ENCODE measurements at places on chromosomes 12 and 14.

DNA sequence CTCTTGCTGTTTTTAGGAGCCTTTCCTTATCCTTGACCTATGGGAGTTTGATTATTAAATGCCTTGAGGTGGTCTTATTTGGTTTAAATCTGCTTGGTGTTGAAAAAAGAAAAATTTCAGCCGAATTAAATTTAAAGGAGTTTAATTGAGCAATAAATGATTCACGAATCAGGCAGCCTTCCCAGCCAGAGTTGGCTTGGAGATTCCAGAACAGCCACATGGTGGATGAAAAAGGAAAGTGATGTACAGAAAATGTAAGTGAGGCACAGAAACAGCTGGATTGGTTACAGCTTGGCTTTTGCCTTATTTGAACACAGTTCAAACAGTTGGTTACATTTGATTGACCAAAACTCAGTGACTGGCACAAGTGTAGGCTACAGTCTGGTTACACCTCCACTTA is 69.7 kb downstream of the WASHC3 start:
- no peak overlapping the region for H3K4me3 ChIP-seq
- H3K27ac ChIP-seq, result no peak overlapping the region
- no peak for DNase-seq
- H3K36me3 ChIP-seq, result no peaks in the 10 kb centered on the region

DNA sequence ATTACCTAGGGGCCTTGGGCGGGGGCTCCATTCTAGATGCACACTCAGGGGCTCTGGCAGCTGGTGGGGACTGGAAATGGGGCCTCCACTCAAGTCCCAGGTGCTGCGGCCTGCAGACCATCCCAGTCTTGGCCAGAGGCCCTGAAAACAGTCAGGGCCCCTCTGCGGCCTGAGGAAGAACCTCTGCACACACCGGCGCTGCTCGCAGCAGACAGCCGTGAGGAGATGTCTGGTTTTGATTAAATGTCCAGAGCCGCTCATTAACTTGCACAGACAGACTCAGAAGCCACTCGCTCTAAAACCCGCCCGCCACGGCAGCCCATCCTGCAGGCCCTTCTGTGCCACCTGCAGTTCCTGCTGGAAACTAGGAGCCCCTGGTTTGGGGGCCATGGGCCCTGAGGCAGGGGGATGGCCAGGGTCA is 36.4 kb upstream of the NCOR2 start:
- peaks cover 3% of the 10 kb centered on the region for H3K4me1 ChIP-seq
- no peaks in the 10 kb centered on the region for H3K27me3 ChIP-seq
- H3K36me3 ChIP-seq, result no peaks in the 10 kb centered on the region
- DNase-seq, result no peak

DNA sequence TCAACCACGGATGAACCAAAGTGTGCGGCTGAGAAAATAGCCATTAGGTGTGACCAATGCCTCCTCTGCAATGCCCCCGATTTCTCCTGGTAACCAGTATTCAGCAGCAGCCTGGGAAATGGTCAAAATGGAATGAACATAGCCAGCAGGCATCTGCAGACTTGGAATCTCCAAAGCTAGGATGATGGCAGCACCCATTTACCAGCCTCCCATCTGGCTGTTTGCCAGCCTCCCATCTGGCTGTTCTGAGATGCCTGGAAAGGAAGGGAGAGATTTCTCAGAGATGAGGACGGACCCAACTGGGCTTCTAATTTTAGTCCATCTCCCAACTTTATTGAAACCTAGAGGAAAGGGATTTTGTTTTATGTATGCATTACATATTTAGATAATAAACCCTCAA is 16.2 kb downstream of the CLMN start:
- no peaks in the 10 kb centered on the region for H3K4me1 ChIP-seq
- H3K27ac ChIP-seq, result no peak overlapping the region
- H3K4me3 ChIP-seq, result no peak overlapping the region

DNA sequence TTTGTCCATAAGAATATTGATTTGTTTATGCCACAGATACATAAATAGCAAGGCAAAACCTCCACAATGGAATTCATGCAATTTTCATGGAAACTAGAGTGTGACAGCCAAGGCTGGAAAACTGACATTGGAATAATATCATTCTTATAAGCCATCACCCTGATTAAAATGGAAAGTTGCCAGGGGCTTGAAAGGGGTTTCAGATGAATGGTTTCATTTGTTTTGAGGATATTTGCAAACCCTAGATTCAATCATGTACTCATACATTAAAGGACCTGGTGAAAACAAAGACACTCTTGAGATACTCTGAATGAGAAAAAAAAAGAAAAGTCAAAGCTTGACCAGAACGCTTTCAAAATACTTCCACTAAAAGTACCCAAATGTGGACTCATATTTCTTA is 205.7 kb downstream of the DIO2 start:
- no peaks in the 10 kb centered on the region for H3K4me1 ChIP-seq
- no peaks in the 10 kb centered on the region for H3K27me3 ChIP-seq
- no peak for DNase-seq

GRCh38 chr12:23356927-23357708 is 592.4 kb downstream of the SOX5 start:
- no peak for DNase-seq
- no peak overlapping the region for H3K4me3 ChIP-seq
- peaks cover 35% of the 10 kb centered on the region for H3K4me1 ChIP-seq
- H3K27ac ChIP-seq, result peak overlapping the region; percentile 85
- no peaks in the 10 kb centered on the region for H3K36me3 ChIP-seq
- no peaks in the 10 kb centered on the region for H3K27me3 ChIP-seq

DNA sequence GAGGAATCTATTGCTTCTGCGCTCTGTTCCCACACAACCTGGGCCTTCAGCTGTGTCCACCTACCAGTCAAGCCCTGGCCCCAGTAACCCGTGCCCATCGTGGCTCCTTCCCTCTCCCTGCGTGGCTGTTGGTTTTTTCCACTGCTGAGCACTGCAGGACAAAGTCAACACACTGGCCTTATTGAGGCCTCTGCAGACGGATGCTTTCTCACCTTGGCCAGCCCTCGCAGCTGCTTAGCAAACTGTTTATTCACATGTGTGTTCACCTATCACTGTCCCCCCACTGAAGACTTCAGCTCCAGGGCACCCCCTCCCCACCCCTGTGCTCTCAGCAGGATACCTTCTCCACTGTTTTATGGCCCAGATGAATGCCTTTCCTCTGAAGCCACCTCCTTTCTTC is 12.8 kb upstream of the GPX2 start:
- peaks cover 3% of the 10 kb centered on the region for H3K4me1 ChIP-seq
- H3K4me3 ChIP-seq, result no peak overlapping the region
- H3K27ac ChIP-seq, result no peak overlapping the region
- H3K27me3 ChIP-seq, result no peaks in the 10 kb centered on the region

GRCh38 chr14:61578745-61579144 is 116.6 kb upstream of the HIF1A start:
- no peak overlapping the region for H3K27ac ChIP-seq
- H3K27me3 ChIP-seq, result no peaks in the 10 kb centered on the region
- H3K4me1 ChIP-seq, result no peaks in the 10 kb centered on the region
- no peak overlapping the region for H3K4me3 ChIP-seq
- DNase-seq, result no peak

- no peaks in the 10 kb centered on the region for H3K36me3 ChIP-seq
- no peak for DNase-seq
- no peak overlapping the region for H3K27ac ChIP-seq
- H3K4me3 ChIP-seq, result no peak overlapping the region
- no peaks in the 10 kb centered on the region for H3K27me3 ChIP-seq
These were observed 16.1 kb downstream of the AK7 start for GRCh38 chr14:96407935-96408570.

- H3K4me3 ChIP-seq, result no peak overlapping the region
- no peaks in the 10 kb centered on the region for H3K27me3 ChIP-seq
- no peak for DNase-seq
- H3K4me1 ChIP-seq, result no peaks in the 10 kb centered on the region
- H3K27ac ChIP-seq, result no peak overlapping the region
- no peaks in the 10 kb centered on the region for H3K36me3 ChIP-seq
These were observed 12.1 kb upstream of the HMGA2 start for GRCh38 chr12:65811968-65812700.

GRCh38 chr14:61196034-61196433 is 85.1 kb downstream of the TMEM30B start:
- no peaks in the 10 kb centered on the region for H3K27me3 ChIP-seq
- no peak for DNase-seq
- H3K4me1 ChIP-seq, result no peaks in the 10 kb centered on the region
- H3K27ac ChIP-seq, result no peak overlapping the region
- no peak overlapping the region for H3K4me3 ChIP-seq

DNA sequence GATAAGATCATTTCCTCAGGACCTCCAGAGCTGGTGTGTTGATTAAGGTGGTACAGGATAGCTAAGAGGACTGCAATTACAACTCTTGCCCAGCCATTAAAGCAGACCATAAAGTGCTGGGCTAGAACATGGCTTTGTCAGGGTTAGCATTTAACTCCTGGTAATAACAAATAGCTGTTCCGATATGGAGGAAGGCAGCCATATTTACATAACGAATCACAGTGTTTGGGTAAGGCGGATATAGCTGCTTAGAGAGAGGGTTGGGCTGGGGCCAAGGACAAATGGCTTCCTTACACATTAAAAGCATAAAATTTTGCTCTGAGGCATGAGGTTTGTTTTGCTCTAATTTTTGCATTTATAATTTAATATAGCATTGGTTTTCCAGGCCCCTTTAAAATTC is 297.7 kb upstream of the DDHD1 start:
- no peaks in the 10 kb centered on the region for H3K36me3 ChIP-seq
- no peaks in the 10 kb centered on the region for H3K27me3 ChIP-seq
- no peak for DNase-seq
- no peak overlapping the region for H3K27ac ChIP-seq
- H3K4me1 ChIP-seq, result no peaks in the 10 kb centered on the region
- H3K4me3 ChIP-seq, result no peak overlapping the region

DNA sequence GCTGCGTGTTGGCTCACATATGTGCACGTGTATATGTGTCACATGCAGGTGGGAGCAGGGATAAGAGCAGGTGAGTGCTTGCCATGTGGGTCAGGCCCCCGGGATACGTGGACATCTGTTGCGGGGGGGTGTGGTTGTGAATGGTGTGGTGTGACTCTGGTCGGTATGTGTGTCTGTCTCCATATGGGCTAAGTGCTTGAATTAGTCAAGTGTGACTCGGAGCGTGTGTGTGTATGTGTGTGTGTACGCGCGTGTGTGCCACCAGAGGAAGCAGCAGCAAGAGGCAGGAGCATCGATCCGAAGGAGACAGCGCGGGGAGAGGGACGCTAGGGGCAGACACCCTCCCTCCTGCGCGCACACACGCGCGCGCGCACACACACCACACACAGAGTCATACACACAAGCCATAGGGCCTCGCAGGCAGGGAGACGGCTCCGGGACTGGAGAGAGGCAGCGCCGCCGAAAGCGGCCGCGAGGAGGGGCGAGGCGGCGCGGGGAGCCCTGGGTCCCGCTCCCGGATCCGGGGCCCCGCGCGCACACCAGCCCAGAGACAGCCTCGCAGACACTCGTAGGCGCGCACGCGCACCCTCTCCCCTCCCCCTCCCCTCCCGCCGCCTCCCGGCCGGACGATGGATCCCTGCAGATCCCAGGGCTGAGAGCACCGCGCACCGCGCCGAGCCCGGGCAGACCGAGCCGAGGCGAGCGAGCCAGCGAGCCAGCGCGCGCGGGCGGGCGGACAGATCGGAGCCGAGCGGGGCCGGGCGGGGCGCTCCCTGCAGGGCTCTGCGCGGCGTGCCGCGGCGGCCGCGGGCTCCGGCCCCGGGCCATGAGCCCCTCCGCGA is at the start of gene ASIC1:
TSS of gene ASIC1 (plus strand) at position 597 of the 842 bp plus-strand sequence. CDS start 1,171 bp downstream, outside the sequence.
- DNase-seq, result peak; percentile 79
- no peaks in the 10 kb centered on the region for H3K27me3 ChIP-seq
- H3K27ac ChIP-seq, result no peak within 1 kb of the TSS
- H3K4me1 ChIP-seq, result peaks cover 2% of the 10 kb centered on the region
- H3K4me3 ChIP-seq, result peak within 1 kb of the TSS; percentile 56

GRCh38 chr12:78120866-78121560 is 290.3 kb downstream of the NAV3 start:
- H3K36me3 ChIP-seq, result no peaks in the 10 kb centered on the region
- no peak overlapping the region for H3K27ac ChIP-seq
- H3K27me3 ChIP-seq, result no peaks in the 10 kb centered on the region
- DNase-seq, result no peak
- no peak overlapping the region for H3K4me3 ChIP-seq

DNA sequence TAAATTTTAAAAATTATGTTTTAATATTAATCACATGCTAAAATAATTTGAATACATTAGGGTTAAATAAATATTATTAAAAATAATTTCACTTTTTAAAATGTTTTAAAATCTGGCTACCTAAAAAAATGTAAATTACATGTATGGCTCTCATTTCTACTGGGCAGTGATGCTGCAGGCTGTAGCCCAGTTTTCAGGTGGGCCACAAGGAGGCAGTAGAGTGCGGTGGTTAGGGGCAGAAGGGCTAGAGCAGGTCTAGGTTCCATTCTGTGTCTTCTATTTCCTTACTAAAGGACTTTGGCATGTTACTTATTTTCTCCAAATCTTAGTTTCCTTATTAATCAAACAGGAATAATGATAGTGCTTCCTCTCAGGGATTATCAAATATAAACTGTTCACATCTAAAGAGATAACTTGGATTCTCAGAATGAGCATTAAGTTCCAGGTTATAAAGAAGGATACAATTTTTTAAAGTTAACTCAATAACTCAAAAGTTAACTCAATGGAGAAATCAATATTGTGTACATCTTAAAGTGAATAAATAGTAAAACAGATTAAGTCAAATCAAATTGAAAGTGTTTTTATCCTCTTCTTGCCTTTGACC is 54.9 kb upstream of the OVCH1 start:
- no peaks in the 10 kb centered on the region for H3K36me3 ChIP-seq
- peaks cover 5% of the 10 kb centered on the region for H3K4me1 ChIP-seq
- DNase-seq, result peak; percentile 74
- no peak overlapping the region for H3K4me3 ChIP-seq

- peak overlapping the region; percentile 65 for H3K4me3 ChIP-seq
- H3K27me3 ChIP-seq, result no peaks in the 10 kb centered on the region
- H3K4me1 ChIP-seq, result peaks cover 15% of the 10 kb centered on the region
- peak overlapping the region; percentile 96 for H3K27ac ChIP-seq
These were observed 2.4 kb downstream of the CRIP2 start for GRCh38 chr14:105476831-105477659.

- H3K4me3 ChIP-seq, result no peak overlapping the region
- no peaks in the 10 kb centered on the region for H3K4me1 ChIP-seq
- H3K27ac ChIP-seq, result no peak overlapping the region
- DNase-seq, result no peak
- no peaks in the 10 kb centered on the region for H3K36me3 ChIP-seq
- no peaks in the 10 kb centered on the region for H3K27me3 ChIP-seq
These were observed 11.3 kb downstream of the BDKRB1 start for GRCh38 chr14:96267336-96267735.

DNA sequence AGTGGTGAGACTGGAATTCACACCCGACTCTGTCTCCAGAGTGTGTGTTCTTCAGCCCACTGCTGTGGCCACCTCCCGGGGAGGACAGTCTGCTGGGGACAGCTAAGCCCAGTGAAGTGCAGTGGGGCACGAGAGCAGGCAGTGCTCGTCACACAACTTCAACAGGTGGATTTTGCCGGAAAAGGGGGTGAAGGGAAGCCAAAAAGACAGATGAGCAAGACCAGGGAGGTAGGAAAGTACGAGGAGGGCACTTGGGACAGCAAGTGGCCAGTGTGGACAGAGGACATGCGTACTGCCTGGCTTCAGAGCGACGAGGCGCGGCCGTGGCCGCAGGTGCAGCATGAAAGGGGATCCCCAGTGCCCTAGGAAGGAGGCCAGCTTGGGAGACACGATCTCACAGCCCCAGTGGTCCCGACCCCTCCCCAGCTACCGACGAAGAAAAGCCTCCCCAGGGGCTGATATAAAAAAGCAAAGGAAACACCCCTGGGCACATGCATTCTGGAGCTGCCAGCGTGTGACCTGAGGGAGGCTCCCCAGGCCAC is 96.1 kb downstream of the FBXL14 start:
- no peaks in the 10 kb centered on the region for H3K27me3 ChIP-seq
- no peak overlapping the region for H3K4me3 ChIP-seq
- H3K36me3 ChIP-seq, result no peaks in the 10 kb centered on the region
- no peak overlapping the region for H3K27ac ChIP-seq
- DNase-seq, result no peak
- H3K4me1 ChIP-seq, result no peaks in the 10 kb centered on the region

Data from ascending aorta (tissue), 2 donors.